ENCODE measurements at places on chromosomes 5 and 9. TPM values are rescaled to one million over a fixed set of nuclear protein-coding genes. Genes with fewer than 3 reads are reported as not detected.

DNA sequence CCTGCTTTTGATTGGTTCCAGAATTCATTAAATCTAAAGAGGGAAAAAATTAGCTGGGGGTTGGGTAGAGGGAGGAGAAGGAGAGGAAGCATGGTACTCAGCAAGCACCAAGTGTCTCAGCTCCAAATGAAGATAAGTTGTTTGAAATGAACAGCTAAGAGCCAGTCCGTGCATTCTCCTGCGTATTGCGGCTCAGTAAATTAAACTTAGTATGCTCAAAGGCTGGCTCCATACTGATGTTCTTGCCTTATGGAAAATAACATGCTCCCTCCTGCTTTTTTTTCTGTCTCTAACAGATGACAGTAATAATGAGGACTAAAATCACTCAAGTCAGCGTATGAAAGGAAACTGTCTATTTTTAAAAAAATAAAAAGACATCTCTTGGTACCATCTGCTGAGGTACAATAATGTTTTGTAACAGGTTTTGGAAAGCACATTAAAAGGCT is 161.0 kb downstream of the SPATA31D1 start:
- H3K4me1 ChIP-seq: no peaks in the 10 kb centered on the region
- no peaks in the 10 kb centered on the region for H3K27me3 ChIP-seq
- no peak for DNase-seq
- no peak overlapping the region for H3K27ac ChIP-seq
- no peak overlapping the region for H3K4me3 ChIP-seq
- no peaks in the 10 kb centered on the region for H3K36me3 ChIP-seq

DNA sequence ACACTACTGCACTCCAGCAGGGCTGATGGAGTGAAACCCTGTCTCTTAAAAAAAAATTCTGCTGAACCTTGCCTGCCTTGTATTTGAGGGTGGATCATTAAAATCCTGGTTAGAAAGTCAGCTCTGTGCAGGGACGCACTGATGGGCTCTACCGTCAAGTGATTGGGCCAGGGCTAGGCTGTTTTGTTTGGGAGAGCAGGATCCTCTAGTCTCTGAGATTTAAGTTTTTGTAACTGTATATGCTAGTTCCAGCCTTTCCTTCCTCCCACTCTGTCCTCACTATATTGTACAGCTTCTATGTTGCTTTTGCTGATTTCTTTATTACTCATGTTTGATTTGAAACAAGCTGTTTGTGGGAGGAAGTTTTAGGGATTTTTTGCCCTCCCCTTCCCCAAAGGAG is 11.5 kb downstream of the DDX4 start:
- H3K36me3 ChIP-seq: no peaks in the 10 kb centered on the region
- H3K4me3 ChIP-seq: no peak overlapping the region
- H3K27ac ChIP-seq: no peak overlapping the region
- no peaks in the 10 kb centered on the region for H3K4me1 ChIP-seq
- no peak for DNase-seq
- H3K27me3 ChIP-seq: no peaks in the 10 kb centered on the region

PCDHGA5 gene
- total RNA-seq: 2.9 TPM

- H3K4me3 ChIP-seq: no peak overlapping the region
- H3K27me3 ChIP-seq: no peaks in the 10 kb centered on the region
- no peak for DNase-seq
Measured at GRCh38 chr5:149888280-149888679, 56.3 kb downstream of the PDE6A start.

GABRA6 gene
- not detected for total RNA-seq

TXN gene
- 61.4 TPM for total RNA-seq

GRCh38 chr5:133147411-133147810 is 95.6 kb downstream of the HSPA4 start:
- no peaks in the 10 kb centered on the region for H3K27me3 ChIP-seq
- no peaks in the 10 kb centered on the region for H3K36me3 ChIP-seq
- DNase-seq: peak; percentile 50
- H3K4me3 ChIP-seq: no peak overlapping the region

DNA sequence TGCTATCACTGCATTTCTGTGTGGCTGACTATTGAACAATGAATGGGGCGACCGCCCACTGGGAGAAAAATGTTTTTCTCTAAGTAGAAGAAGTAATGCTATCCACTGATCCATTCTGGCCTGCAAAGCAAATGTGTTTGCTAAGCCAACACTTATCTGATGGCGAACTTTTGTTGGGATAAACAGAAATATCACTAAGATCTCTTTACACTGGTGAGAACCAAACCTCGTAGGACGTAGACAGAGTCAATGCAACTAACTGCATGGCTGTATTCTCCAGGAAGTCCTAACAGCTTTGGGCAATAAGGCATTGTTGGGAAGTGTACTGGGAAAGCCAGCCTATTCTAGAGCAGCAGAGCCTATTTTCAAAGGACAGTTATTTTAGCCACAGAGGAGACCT is 77.7 kb downstream of the ANKH start:
- H3K4me3 ChIP-seq: no peak overlapping the region
- H3K4me1 ChIP-seq: no peaks in the 10 kb centered on the region
- H3K27ac ChIP-seq: no peak overlapping the region
- no peaks in the 10 kb centered on the region for H3K27me3 ChIP-seq

DNA sequence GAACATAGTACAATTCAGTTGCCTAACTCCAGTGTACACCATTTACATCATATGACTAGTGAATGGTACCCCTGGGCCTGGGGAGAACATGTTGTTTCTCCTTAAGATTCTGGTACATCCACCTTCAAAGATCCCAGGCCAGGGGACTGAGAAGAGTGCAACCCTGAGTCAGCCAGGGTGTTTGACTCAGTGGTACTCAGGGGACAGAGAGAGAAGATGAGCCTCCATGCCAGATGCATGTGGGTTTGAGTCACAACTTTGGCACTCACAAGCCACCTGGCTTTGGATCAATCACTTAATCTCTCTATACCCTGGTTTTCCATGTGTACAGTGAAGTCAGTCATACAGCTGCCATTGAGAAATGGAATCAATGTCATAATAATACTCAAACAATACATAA is 53.7 kb downstream of the MAP1B start:
- H3K36me3 ChIP-seq: no peaks in the 10 kb centered on the region
- no peaks in the 10 kb centered on the region for H3K27me3 ChIP-seq
- no peak overlapping the region for H3K27ac ChIP-seq
- DNase-seq: no peak
- no peak overlapping the region for H3K4me3 ChIP-seq

BAAT gene
- 0.17 TPM for total RNA-seq

GRCh38 chr5:15135661-15136060 is 264.1 kb upstream of the ANKH start:
- H3K4me1 ChIP-seq: no peaks in the 10 kb centered on the region
- H3K27me3 ChIP-seq: no peaks in the 10 kb centered on the region
- no peak for DNase-seq
- no peak overlapping the region for H3K27ac ChIP-seq

S1PR3 gene
- total RNA-seq: 14.5 TPM

GRCh38 chr5:64458948-64459347 is 46.9 kb upstream of the RGS7BP start:
- no peaks in the 10 kb centered on the region for H3K4me1 ChIP-seq
- no peaks in the 10 kb centered on the region for H3K36me3 ChIP-seq
- DNase-seq: no peak
- no peaks in the 10 kb centered on the region for H3K27me3 ChIP-seq

- DNase-seq: no peak
- no peaks in the 10 kb centered on the region for H3K4me1 ChIP-seq
- H3K4me3 ChIP-seq: no peak overlapping the region
- H3K27me3 ChIP-seq: no peaks in the 10 kb centered on the region
Measured at GRCh38 chr9:110856772-110857171, 181.5 kb downstream of the LPAR1 start.

GRCh38 chr9:81613002-81613812 is 76.1 kb downstream of the TLE1 start:
- DNase-seq: peak; percentile 99
- peaks cover 4% of the 10 kb centered on the region for H3K4me1 ChIP-seq
- no peak overlapping the region for H3K4me3 ChIP-seq
- no peaks in the 10 kb centered on the region for H3K27me3 ChIP-seq
- H3K36me3 ChIP-seq: peaks cover 37% of the 10 kb centered on the region
- H3K27ac ChIP-seq: no peak overlapping the region

GRCh38 chr5:173303878-173304590 is 24.2 kb downstream of the STC2 start:
- no peaks in the 10 kb centered on the region for H3K4me1 ChIP-seq
- no peaks in the 10 kb centered on the region for H3K27me3 ChIP-seq
- H3K36me3 ChIP-seq: no peaks in the 10 kb centered on the region

FBN2 gene
- 1.3 TPM for total RNA-seq

AHRR gene
- total RNA-seq: 8.8 TPM

ABO gene
- total RNA-seq: 3.9 TPM

GRCh38 chr5:82754759-82755158 is 322.4 kb downstream of the TMEM167A start:
- H3K27me3 ChIP-seq: no peaks in the 10 kb centered on the region
- no peaks in the 10 kb centered on the region for H3K4me1 ChIP-seq
- no peak overlapping the region for H3K4me3 ChIP-seq
- no peaks in the 10 kb centered on the region for H3K36me3 ChIP-seq

DNA sequence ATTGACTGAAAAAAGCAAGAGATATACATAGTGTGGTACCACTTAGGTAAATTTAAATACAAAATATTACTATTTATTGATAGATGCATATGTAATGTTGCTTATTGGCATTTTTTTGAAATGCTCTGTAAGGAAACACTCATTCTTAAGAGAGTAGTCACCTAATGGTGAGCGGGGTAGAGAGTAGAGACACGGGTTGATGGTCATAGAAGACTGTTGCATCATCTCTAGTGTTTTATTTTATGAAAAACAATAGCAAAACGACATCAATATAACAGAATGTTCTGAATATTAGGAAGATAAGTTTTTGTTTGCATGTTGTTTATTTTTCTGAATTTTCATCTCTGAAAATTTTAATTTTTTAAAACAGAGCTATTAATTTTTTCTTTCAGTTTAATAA is 4.0 kb downstream of the SRP19 start:
- H3K4me1 ChIP-seq: no peaks in the 10 kb centered on the region
- no peak overlapping the region for H3K27ac ChIP-seq
- H3K27me3 ChIP-seq: no peaks in the 10 kb centered on the region

DNA sequence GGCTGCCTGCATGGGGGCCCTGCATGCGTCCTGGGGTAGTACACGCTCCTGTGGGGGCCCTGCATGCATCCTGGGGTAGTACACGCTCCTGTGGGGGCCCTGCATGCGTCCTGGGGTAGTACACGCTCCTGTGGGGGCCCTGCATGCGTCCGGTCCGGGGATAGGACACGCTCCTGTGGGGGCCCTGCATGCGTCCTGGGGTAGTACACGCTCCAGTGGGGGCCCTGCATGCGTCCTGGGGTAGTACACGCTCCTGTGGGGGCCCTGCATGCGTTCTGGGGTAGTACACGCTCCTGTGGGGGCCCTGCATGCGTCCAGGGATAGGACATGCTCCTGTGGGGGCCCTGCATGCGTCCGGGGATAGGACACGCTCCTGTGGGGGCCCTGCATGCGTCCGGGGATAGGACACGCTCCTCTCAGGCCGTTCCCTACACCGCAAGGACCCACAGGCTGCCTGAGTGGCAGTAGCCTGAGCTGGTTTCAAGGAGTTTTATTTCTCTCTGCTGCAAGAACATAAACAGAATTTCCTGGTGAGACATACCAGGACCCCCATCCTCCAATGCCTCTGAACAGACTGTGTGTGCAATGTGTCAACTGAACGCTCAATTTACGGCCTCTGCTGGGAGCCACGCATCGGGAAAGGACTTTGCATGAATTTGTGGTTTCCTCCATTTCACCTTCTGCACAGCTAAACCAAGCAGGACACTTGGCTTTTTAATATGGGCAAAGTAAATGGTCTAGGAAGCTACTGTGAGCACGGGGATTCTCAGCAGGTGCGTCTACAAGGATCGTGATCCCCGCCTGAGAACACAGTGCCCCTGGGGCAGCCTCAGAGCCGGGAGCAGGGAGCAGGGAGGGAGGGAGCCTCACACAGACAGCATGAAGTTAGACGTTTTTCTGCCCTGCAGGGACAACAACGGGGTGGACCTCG is 48.9 kb upstream of the CLPTM1L start:
- H3K4me1 ChIP-seq: no peaks in the 10 kb centered on the region
- no peak overlapping the region for H3K4me3 ChIP-seq
- DNase-seq: no peak
- H3K27me3 ChIP-seq: peaks cover 9% of the 10 kb centered on the region
- H3K27ac ChIP-seq: no peak overlapping the region

GRCh38 chr9:126494264-126494663 is 119.5 kb upstream of the LMX1B start:
- no peak overlapping the region for H3K27ac ChIP-seq
- H3K4me1 ChIP-seq: no peaks in the 10 kb centered on the region
- H3K36me3 ChIP-seq: peaks cover 7% of the 10 kb centered on the region
- H3K27me3 ChIP-seq: no peaks in the 10 kb centered on the region
- DNase-seq: no peak
- no peak overlapping the region for H3K4me3 ChIP-seq

GABRP gene
- total RNA-seq: 1.5 TPM
